CD4-positive, alpha-beta T cell treated with Interferon gamma for 1 hour (primary cell): ENCODE measurements at places on chromosomes 7 and 10.

GRCh38 chr7:143005632-143006260 lies 21.2 kb downstream of the OR9A2 start:
- no peak for DNase-seq

- DNase-seq = no peak
These were observed 637.9 kb downstream of the NXPH1 start for GRCh38 chr7:9071160-9071762.

- no peak for DNase-seq
These were observed 102.3 kb downstream of the NPTX2 start for GRCh38 chr7:98719396-98719795.

DNA sequence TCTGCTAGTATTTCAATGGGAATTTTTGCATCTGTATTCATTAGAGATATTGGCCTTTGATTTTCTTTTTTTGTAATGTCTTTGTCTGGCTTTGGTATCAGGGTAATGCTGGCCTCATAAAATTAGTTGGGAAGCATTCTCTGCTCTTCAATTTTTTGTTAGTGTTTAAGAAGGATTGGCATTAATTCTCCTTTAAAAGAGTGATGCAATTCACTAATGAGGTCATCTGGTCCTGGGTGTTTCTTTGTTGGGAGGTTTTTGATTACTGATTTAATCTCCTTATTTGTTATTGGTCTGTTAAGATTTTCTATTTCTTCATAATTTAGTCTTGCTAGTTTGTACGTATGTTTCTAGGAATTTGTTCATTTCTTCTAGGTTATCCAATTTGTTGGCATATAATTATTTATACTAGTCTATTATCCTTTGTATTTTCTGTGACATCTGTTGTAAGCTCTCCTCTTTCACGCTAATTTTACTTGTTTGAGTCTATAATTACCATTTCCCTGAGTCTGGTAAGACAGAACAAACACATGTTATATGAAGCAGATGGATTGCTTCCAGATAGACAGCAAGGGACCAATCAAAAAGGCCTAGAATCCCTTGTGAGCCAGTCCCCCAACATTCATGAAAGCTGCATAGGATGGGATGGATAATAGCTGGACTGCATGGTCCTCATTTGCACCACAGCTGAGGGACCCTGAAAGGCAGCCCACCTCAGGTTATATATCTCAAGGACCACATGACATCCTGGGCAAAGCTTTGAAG lies 54.4 kb downstream of the MTPAP start:
- DNase-seq = no peak

DNA sequence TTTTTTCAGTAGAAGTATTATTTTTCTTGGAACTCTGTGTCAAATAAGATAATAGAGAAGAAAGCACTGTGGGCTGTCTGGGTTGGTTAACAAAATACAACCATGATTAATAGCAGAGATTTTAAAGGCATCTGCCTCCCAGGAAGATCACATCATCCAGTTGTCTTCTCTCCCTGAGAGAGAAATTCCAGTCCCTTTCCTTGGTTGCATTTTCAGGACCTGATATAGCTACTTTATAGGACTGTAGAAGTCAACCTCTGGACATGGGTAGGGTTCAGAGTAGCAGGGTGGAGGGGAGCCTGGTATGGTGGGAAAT lies 309.9 kb upstream of the IGFBP3 start:
- DNase-seq = no peak
